NCI-H526 treated with DMSO at 0.1 percent for 48 hours (cell line): ENCODE measurements at places on chromosomes 12 and 14.

DNA sequence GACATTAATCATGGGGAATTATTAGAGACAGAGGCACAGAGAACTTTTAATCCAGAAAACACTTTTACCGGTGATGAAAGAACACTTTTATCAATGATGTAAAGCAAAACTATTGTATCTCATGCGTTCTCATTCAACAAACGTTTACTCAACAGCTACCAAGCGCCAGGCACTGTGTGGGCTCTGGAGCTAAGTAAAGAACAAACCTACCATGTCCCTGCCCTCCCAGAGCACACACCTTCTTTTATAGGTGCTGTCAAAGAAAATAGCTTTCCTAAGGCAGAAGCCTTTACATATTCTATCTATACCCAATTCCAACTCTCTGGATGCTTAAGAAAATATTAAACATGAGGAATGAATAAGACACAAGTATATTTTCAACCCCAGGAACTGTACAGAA, 91.1 kb downstream of the FOXN3 start:
- DNase-seq = no peak

GRCh38 chr14:51335531-51335930, 95.5 kb downstream of the TMX1 start:
- DNase-seq = no peak

DNA sequence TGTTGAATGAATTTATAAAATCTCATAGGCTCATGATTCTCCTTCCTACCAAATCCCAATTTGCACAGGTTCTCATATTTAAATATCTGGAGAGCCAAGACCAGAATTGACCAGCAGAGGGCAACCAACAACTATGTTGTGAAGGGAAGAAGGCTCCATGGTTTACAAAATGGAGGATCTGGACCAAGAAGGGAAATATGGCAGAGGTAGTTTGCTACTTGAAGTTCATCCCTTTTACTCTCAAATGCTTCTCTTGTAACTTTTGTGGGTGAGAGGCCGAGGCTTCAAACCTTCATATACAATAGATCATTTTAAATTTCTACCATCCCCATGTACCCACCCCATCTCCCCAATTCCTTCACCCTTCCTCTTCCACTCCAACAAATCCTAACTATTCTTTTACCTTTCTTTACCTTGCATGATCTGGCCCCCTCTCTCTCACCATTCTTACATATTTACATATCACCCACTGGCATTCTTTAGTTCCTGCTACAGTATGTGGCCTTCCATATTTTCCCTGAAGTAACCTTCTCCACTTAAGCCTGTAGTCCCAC, 3.8 kb upstream of the SMARCC2 start:
- DNase-seq = peak; percentile 74

DNA sequence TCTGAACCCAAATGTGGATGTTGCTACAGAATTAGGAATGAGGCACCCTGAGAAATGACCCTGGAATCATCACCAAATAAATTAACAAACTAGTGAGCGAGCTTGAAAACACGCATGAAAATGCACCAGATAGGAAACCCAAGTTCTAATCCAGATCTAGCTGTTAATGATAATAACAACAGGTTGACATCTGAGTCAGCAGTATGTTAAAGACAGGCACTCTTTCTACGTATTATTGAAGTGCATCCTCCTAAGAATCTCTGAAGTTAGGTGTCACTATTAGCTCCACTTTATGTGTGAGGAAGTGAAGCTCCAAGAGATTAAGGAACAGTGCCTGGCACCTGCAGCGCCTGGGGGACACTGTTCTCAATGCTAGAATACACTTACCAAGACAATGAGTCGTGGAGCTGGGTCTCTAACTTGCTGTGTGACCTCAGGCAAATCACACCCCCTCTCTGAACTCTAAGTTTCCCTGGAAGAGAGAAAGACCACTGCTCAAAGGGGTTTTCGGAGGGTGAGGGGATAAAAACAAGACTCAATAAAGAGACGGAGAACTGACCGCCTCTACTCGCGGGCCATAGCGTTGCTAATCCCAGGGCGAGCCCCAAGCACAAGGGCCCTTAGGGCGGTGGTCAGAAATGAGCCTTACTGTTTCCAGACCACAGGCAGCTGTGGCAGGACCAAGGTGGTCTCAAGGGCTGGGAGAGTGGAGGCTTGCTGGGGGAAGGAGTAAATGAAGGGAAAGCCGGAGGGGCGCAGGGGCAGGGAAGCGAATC, 2.1 kb downstream of the SLC6A12 start:
- no peak for DNase-seq

DNA sequence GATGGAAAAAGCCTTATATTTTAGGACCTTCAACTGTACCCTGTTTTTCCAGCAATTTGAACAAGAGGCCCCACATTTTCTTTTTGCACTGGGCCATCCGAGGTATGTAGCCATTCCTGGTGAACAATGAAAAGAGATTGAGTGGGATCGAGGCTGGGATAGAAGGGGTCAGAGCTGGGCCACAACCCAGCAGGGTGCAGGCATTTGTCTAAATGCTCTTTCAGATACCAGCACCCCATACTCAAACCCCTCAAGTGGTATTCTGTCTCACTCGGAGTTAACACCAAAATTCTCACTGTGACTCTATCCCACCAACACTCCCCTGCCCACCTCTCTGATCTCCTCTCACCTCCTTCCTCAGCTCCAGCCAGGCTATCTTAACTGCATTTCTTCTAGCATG, 26.8 kb downstream of the DUSP6 start:
- no peak for DNase-seq
